ENCODE measurements at places on chromosomes 6 and 20. TPM values are rescaled to one million over a fixed set of nuclear protein-coding genes. Genes with fewer than 3 reads are reported as not detected.

Gene PTGIS
- total RNA-seq = 0.16 TPM

Gene CTAGE9
- not detected for total RNA-seq

Gene DYNLT2
- 3.7 TPM for total RNA-seq

Gene CALHM5
- total RNA-seq = 0.02 TPM

Gene LY6G6F
- total RNA-seq = 0.18 TPM

DNA sequence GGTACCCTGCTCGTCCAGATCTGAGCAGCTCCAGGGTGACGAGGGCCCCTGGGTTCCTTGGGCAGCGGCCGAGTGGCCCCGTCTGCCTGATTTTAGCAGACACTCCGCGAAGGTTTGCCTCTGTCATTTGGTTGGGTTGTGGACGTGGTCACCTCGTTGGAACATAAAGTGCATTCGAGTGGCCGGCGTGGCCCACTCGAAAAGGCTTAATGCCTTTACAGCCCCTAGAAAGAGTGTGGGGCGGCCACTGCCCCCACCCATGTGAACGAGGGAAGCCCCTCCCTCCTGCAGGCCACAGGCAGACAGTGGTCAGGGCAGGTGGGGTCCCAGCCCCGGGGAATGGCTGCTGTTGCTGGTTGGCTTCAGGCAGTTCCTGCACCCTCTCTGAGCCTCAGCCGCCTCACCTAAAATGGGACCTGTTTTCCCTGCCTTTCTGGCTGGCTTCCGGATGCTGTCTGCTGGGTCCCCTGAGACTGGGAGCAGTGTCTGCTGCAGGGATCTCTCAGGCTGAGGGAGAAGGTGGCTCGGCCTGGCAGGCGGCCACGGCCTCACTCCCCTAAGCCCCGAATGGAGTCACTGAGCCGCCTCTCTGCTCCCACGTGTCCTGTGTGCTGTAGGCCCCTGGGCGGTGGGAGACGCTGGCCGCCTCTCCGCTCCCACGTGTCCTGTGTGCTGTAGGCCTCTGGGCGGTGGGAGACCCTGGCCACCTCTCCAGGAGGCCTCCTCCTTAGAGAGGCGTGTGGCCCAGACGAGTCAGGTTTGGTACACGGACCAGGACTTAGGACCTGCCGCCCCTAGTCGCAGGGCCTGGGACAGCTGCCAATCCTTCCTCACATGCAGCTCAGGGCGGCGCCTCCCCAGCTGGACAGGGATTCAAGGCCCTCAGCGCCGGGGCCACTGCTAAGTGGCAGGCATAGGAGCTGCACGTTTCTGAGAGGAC, 233.0 kb downstream of the ERMARD start:
- H3K27me3 ChIP-seq = peaks cover 26% of the 10 kb centered on the region
- H3K27ac ChIP-seq = no peak overlapping the region
- no peak overlapping the region for H3K4me3 ChIP-seq
- no peak for DNase-seq

GRCh38 chr6:110617057-110617456, 140.6 kb upstream of the SLC22A16 start:
- no peaks in the 10 kb centered on the region for H3K36me3 ChIP-seq
- peaks cover 13% of the 10 kb centered on the region for H3K4me1 ChIP-seq
- no peak overlapping the region for H3K27ac ChIP-seq
- DNase-seq = no peak

DNA sequence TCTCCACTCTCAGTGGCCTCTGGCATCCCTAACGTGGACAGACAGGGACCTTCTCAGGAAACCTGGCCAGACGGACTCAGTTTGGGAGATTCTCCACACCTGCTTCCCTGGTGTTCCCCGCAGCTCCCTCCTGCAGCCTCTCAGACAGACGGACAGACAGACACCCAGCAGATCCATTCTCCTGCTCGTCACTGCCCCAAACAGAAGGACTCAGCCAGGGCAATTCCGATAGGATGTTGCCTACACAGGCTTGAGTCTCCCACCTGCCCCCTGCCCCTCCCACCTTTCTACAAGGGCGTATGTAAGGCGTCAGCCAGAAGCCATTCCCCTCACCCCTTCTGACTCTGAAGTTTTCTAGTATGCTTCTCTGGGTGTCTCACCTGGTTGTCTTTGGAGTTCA, 428 bp downstream of the CCM2L start:
- no peaks in the 10 kb centered on the region for H3K36me3 ChIP-seq
- no peak for DNase-seq
- H3K27ac ChIP-seq = no peak overlapping the region
- H3K27me3 ChIP-seq = peaks cover 36% of the 10 kb centered on the region
- no peaks in the 10 kb centered on the region for H3K4me1 ChIP-seq

DNA sequence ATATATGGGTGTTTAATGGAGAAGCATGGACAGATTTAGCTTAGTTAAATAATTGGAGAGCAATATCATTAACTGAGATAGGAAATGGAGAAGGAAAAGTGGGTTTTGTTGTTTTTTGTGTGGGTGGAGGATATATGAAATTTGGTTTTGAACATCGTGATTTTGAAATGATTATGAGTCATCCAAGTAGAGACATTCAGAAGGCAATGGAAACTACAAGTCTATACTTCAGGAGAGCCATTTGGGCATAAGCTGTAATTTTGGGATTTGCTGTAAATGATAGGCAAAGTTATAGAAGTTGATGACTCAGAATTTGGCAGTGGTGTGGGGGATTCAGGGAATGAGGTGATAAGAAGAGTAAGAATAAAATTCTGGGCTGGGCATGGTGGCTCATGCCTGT, 27.4 kb upstream of the FAM135A start:
- DNase-seq = no peak
- no peaks in the 10 kb centered on the region for H3K4me1 ChIP-seq
- no peak overlapping the region for H3K27ac ChIP-seq
- H3K4me3 ChIP-seq = no peak overlapping the region

DNA sequence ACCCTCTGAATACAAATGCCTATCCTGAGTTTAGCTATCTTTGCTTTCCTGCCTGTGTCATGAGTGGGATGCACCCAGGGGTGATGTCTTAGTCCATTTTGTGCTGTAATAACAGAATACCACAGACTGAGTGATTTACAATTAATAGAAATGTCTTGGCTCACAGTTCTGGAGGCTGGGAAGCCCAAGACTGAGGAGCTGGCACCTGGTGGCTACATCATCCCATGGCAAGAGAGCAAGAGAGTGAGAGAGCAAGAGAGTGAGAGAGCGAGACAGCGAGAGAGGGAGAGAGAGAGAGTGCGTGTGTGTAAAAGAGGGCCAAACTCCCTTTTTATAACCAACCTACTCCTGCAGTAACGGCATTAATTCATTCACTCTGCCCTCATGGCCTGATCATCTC, 76.8 kb downstream of the PRDM1 start:
- H3K4me3 ChIP-seq = no peak overlapping the region
- no peak overlapping the region for H3K27ac ChIP-seq
- no peaks in the 10 kb centered on the region for H3K36me3 ChIP-seq
- DNase-seq = no peak
- no peaks in the 10 kb centered on the region for H3K4me1 ChIP-seq

DNA sequence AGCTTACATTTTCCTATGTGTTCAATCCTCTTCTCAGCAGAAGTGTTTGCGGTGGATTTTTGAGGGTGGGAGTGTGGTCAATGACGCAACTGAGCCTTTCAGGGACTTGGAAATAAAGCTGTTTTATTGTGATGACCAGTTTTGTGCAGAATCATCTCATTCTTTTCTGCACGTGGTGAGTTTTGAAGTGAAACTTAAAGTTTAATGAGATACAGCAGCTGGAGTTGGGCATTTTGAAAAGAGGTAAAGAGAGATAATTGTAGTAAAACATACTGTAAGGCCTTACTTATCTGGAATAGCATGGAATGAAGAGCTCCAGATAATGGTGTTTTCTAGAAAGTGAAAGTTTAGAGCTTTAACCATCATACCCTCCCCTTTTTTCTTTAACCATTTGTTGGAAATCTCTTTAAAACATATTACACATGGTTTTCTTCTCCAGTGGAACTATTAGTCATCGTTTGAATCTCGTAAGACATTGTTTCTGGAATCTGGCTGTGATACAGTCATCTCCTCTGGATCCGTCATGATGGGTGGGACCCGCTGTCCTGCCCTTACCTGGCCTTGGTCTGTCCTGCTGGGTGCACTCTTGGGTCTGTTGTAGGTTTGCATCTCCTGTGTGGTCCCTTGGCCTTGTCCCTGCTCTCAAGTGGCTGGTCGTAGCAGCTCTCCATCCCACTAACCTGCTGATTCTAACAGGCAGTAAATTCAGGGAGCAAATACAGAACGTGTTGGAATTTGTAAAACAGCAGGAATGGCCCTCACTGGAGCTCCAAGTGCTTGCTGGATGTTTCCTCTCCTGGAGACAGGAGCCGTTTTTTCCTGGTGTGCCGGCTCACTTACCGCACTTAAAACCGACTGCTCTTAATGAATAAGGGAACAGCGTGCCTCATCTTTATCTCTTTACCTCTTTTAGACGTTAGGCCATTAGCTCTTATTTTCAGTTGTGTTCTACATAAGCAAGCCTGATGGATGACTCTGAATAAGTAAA, 29.8 kb downstream of the UST start:
- no peak for DNase-seq
- H3K27ac ChIP-seq = no peak overlapping the region
- peaks cover 27% of the 10 kb centered on the region for H3K27me3 ChIP-seq
- H3K4me1 ChIP-seq = no peaks in the 10 kb centered on the region
- H3K36me3 ChIP-seq = no peaks in the 10 kb centered on the region

DNA sequence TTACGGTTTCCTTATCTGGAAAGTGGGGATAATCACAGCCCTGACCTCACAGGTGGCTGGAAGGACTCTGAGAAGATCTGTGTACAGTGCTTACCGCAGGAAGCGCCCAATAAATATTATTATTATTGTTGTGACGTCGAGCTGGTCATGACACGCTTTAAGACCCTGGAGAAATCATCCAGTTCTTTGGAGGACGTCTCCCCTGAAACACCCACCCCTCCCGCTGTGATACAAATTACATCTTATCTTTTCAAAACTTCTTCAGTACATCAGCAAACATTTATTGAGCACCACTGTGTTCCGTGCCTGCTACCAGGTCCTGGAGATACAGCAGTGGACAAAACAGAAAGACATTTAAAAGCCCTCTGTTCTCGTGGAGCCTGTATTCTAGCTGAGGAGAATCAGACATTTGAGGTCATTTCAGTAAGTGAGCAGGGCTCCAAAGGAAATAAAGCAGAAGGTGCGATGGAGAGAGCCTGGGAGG, 118.7 kb downstream of the CEBPB start:
- no peak overlapping the region for H3K4me3 ChIP-seq
- DNase-seq = no peak
- H3K27me3 ChIP-seq = no peaks in the 10 kb centered on the region
- no peak overlapping the region for H3K27ac ChIP-seq
- H3K4me1 ChIP-seq = peaks cover 35% of the 10 kb centered on the region
- no peaks in the 10 kb centered on the region for H3K36me3 ChIP-seq

GRCh38 chr20:53901064-53901463, 169.3 kb downstream of the BCAS1 start:
- no peaks in the 10 kb centered on the region for H3K27me3 ChIP-seq
- no peak overlapping the region for H3K4me3 ChIP-seq
- no peak overlapping the region for H3K27ac ChIP-seq

GRCh38 chr6:123570813-123571684, 65.7 kb downstream of the TRDN start:
- no peaks in the 10 kb centered on the region for H3K27me3 ChIP-seq
- H3K4me1 ChIP-seq = no peaks in the 10 kb centered on the region
- no peaks in the 10 kb centered on the region for H3K36me3 ChIP-seq
- no peak overlapping the region for H3K4me3 ChIP-seq
- H3K27ac ChIP-seq = no peak overlapping the region

- H3K4me3 ChIP-seq = no peak overlapping the region
- no peaks in the 10 kb centered on the region for H3K36me3 ChIP-seq
- no peak for DNase-seq
These were observed 95.9 kb upstream of the FOXQ1 start for GRCh38 chr6:1215884-1216487.

DNA sequence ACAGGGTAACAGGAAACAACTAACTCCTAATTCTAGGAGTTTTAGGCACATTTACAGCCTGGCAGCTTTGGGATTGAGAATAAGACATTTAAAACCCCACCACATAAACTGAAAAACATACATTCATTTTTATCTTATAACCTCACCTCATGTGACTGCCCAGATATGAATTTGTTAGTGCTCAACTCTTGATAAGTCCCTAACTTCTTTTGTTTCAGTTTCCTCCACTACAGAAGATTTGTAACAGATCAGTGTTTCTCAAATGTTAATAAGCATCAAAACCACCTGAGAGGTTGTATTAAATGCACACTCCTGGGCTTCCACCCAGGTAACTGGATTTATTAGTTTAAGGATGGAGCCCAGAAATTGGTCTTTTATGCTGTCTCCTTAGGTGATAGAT, 190.1 kb upstream of the ARID1B start:
- no peaks in the 10 kb centered on the region for H3K36me3 ChIP-seq
- H3K4me1 ChIP-seq = no peaks in the 10 kb centered on the region
- DNase-seq = no peak
- H3K27ac ChIP-seq = no peak overlapping the region

GRCh38 chr20:16004108-16004854, 569.0 kb downstream of the KIF16B start:
- H3K4me3 ChIP-seq = no peak overlapping the region
- H3K36me3 ChIP-seq = no peaks in the 10 kb centered on the region
- H3K27ac ChIP-seq = no peak overlapping the region
- H3K27me3 ChIP-seq = no peaks in the 10 kb centered on the region

DNA sequence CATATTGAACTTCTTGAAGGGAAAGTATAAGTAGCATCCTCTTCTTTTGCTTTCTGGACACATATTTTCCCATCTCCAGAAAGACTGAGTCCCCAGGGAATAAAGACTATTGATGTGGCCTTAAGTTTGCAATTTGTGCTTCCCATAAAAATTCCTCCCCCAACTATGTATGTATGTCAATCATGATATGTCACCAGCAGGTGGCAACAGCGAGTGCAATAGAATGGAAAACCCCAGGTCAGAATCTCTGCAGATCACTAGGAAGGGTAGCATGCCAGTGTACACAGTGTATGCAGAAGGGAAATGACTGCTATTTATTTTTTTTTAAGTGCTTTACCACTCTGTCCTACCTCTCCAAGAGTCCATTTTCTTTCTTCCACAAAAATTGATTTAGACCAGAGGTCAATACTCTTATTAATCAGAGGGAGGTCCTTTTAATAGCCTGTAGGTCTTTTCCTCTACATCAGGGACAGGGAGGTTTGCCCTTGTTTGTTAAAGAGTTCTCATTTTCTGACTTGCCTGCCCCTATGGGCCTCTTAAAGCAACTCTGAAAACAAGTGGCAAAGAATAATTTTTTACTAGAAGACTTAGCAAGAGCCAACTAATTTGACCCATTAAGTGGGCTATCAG, 61.4 kb downstream of the BMP2 start:
- no peaks in the 10 kb centered on the region for H3K4me1 ChIP-seq
- H3K27ac ChIP-seq = no peak overlapping the region
- H3K36me3 ChIP-seq = no peaks in the 10 kb centered on the region
- H3K27me3 ChIP-seq = no peaks in the 10 kb centered on the region
- H3K4me3 ChIP-seq = no peak overlapping the region

DNA sequence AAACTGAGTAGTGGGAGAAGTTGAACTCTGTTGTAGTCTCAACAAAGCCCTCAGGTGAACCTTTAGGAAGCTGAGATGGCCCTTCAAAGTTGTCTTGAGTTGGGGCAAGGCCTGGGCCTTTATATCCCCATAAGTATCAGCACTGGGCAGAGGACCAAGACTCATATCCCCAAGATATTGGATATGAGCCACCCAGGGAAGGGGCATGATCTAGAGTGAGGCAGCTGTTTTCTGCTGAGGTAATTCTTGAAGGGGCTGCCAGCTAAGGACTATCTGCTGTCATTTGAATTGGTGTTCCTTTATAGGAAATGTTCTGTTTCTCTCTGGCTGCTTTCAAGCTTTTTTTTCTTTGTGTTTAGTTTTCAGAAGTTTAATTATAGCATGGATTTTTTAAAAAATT, 140.7 kb upstream of the FLRT3 start:
- H3K36me3 ChIP-seq = no peaks in the 10 kb centered on the region
- no peak for DNase-seq
- no peaks in the 10 kb centered on the region for H3K4me1 ChIP-seq
- no peak overlapping the region for H3K27ac ChIP-seq
- H3K27me3 ChIP-seq = no peaks in the 10 kb centered on the region
